ENCODE measurements at places on chromosomes 13 and 19.

DNA sequence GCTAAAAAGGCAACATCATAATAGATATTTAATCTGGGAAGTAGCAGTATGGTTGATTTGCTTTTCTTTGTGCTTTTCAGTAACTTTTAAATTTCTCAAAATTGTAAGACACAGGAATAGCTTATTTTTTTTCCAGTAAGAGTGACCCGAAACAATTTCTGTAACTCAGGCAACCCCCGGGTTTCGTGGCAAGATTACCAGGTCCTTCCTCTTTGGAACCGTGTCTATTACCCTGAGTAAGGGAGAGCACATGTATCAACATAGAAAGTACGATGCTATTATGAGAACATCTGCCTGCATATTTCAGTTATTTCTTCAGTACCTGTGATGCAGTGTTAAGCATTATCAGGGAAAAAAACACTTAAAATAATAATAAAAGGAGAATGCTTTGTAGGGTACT lies 64.1 kb downstream of the DOCK9 start:
- no peak for DNase-seq

GRCh38 chr19:51386882-51387520 lies 773 bp downstream of the LIM2 start:
- DNase-seq, result no peak

DNA sequence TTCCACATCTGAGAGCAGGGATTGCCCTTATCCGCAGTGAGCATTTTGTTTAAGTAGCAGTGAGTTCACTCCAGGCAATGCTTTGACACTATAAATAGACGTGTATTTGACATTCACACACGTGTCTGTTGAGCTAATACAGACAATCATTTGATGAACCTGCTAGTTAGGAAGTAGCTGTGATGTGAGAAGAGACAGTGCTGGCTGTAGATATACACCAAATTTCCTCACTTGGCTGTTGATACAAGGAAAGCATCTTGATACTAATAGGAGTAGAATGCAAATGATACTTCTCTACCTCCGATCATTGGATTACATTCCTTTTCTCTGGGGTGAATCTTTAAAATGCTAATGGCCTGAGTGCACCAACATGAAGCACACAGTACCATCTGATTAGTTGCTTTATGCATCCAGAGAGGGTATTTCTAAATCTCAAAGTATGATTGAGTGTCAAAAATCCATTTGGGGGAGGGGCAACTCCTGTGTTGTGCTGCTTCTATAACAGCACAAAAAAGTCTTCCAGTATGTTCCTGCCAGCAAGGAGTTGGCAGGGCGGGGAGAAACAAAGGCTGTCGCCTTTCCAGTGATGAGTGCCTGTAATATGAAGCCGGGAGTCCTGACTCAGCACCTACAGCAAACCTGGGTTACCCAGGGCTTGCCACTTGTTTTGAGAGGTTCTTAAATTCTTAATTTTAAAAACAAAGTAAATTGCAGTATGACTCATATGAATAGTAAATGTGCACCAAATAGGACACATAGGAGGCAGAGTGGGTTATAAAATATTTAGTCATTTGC lies 7.0 kb downstream of the CUL4A start:
- no peak for DNase-seq

DNA sequence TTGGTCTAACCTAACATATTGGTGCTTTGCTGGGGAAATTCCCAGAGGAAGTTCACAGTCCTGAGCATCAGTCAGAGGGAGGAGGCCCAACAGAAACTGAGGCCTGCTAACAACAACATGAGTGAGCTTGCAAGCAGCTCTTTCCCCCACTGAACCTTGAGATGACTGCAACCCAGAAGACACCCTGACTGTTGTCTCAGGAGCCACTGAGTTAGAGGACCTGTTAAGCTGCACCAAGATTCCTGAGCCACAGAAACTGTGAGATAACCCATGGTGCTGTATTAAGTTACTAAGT lies 193.2 kb upstream of the UBL3 start:
- no peak for DNase-seq

DNA sequence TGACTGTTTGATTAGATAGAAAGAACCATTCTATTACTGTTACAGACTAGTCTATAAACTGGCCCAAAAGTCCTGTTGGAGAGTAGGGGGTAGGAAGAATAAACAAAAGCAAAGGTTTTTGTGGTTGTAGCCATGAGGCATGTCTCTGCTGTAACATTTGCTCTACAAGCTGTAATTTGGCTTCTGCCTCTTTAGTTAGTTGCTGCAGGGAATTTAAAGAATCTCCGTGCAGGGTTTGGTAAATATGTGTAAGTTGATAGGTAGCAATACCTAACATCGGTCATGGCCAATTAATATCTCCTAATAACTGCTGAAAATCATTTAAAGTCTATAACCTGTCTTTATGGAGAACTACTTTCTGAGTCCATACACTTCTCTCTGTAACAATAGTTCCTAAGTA lies 13.0 kb downstream of the FPR3 start:
- no peak for DNase-seq

GRCh38 chr19:38862321-38863059 lies 12.7 kb upstream of the HNRNPL start:
- DNase-seq, result no peak

- DNase-seq, result no peak
Observed at GRCh38 chr19:33681081-33681680, 59.4 kb downstream of the CHST8 start.

- DNase-seq, result no peak
Observed at GRCh38 chr19:48433337-48433736, 12.4 kb upstream of the GRWD1 start.

- DNase-seq, result no peak
Observed at GRCh38 chr13:44904967-44905366, 84.3 kb downstream of the NUFIP1 start.

DNA sequence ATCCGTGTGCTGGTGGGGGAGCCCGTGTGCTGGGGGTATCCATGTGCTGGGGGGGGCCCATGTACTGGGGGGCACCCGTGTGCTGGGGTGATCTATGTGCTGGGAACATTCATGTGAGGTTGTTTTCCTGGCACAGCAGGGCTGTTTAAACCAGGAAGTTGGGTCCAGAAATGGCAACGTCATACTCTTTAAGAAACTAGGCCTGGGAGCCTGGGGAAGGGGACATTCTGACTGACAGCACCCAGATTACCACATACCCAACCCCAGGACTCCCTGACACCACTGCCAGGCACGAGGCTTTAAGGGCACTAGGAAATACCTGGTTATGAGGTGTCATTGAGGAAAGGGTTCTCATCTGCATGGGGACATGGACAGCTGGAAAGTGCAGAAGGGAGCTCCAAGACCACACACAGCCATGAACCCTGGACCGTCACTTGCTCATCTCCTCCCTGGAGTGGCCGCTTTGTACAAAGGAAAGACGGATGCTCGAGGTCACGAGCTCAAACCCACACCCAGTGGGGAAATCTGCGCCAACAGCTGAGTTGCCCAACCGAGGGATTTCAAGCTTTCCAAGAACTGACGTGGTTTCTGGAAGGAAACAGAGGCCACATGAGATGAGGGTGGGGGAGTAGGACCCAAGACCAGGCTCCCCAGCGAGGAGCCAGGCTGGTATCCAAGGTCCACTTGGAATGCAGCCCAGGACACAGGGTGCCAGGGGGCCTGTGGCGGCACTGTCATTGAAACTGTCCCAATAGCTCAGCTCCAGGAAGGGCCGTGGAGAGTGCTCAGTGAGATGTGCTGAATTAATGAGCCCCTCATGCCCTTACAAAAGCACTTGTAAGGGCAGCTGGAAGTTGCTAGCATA lies 40.9 kb downstream of the RAB20 start:
- no peak for DNase-seq

DNA sequence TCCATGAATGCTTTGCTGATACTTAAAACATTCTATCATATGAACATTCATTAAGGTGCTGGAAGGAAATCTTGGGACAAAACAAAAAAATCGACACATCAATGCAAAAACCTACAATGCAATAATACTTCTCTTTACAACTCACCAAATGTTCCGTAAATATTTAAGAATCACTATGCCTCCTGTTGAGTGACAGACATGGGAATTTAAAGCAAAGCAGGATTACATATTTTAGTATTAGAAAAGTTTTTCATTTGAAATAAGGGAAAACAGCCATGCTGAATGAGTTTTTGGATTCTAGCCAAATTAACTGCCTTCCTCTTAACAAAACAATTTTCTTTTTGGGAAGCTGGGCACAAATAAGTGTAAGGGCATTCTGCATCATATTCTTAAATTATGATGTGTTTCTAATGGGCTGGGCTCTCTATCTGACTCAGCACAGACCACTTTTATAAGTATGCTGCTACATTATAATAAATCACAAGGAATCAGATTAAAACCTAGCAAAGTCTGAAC lies 93.7 kb downstream of the RBM26 start:
- no peak for DNase-seq

DNA sequence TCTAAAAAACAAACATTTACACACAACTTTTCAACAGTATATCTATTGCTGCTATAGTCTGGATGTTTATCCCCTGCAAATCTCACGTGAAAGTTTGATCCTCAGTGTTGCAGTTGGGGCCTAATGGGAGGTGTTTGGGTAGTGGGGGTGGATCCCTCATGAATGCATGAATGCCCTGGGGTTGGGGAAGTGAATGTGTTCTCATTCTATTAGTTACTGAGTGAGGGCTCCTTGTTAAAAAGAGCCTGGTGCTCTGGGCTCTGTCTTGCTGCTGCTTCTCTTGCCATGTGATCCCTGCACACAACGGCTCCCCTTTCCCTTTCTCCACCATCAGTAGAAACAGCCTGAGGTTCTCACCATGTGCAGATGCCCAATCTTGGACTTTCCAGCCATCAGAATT lies 242.7 kb upstream of the HTR2A start:
- no peak for DNase-seq

DNA sequence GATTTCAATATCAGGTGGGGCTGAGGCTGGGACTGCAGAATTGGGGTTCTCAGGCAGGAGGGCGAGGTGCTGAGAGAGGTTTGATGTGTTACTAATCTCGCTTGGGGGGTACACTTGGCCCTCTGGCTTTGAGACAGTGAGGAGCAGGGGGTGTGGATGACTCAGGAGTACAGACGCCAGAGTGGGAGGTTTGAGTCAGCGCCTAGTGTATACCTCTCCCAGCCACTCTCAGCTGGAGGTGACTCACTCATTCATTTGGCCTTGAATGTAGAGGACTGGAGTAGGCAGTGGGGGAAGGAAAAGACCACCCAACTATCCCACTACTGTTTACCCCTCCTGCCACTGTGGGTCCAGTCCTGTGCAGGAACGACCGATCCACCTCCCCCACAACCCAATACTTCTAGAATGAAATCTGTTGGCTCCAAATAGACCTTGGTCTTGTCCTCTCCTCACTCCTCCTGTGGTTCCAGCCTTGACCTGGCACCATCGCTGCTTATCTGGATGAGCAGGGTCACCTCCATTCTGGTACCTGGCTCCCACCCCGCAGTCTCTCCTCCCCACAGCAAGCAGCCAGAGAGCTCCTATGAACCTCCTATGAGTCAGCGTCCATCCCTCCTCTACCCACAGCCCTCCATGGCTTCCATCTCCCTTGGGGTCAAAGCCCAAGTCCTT lies 20.1 kb upstream of the ZNRF4 start:
- DNase-seq, result no peak

- no peak for DNase-seq
Observed at GRCh38 chr13:60282186-60282585, 114.8 kb upstream of the TDRD3 start.

GRCh38 chr19:53795019-53795418 lies 29.1 kb downstream of the NLRP12 start:
- no peak for DNase-seq

DNA sequence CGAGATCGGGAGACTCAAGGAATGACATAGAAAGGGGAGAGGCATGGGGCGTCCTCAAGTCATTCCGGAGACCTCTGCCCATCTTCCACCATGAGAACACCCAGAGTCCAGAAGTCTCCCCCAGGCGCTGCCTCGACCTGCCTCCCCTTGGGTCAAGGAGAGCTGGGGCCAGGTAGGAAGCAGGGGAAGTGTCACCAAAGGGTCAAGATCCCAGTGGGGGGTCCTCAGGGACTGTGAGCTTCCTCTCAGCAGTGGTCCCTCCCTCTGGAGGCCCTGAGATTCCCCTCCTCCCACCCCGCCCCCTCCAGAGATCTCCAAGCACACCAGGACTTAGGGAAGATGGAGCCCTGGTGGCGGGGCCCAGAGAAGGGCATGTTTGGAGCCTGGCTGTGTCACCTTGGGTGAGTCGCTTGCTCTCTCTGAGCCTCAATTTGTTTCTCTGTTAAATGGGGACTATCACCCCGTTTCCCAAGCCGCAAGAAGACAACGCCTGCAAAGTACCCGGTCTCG lies 919 bp downstream of the DACT3 start:
- no peak for DNase-seq

- DNase-seq, result no peak
Observed at GRCh38 chr19:8578642-8579265, 1.5 kb upstream of the MYO1F start.

DNA sequence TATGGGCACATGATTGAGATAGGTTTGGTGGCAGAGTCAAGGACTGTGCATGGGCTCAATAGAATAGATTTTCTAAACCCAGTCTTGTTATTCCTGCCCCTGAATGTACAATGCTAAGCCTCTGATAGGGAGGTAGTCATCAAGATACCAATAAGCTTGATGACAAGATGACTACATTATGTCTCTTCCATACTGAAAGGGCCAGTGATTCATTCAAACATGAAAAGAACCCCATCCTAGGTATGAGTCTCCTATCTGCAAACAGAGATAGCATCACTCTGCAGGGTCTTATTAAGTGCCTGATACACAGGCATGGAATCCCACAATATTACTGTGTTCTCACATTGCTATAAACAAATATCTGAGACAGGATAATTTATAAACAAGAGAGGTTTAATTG lies 40.3 kb upstream of the UFM1 start:
- no peak for DNase-seq

- DNase-seq, result peak; percentile 2
Observed at GRCh38 chr13:25085125-25085742, 10.7 kb upstream of the PABPC3 start.

- no peak for DNase-seq
Observed at GRCh38 chr19:15587663-15588062, 27.4 kb upstream of the CYP4F8 start.

DNA sequence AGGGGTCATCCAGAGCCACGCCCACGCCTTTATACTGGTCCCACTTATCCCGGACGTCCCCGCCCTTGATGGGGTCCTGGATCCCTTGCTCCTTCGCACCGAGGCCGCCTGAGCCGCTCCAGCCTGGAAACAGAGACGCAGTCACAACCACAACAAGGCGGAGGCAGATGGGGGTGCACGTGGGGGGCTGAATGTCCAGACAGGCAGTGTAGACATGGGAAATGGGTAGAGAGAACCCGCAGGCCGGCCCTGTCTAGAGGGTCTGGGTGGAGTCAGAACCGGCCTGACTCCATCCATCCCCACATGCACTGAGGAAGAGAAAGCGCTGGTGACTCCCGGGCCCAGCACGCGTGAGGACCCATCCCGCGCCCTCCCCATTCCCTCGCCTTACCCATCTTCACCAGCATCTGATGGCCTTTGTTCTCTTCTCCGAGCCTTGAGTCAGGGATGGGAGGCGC lies 23.0 kb downstream of the CHERP start:
- DNase-seq, result no peak

DNA sequence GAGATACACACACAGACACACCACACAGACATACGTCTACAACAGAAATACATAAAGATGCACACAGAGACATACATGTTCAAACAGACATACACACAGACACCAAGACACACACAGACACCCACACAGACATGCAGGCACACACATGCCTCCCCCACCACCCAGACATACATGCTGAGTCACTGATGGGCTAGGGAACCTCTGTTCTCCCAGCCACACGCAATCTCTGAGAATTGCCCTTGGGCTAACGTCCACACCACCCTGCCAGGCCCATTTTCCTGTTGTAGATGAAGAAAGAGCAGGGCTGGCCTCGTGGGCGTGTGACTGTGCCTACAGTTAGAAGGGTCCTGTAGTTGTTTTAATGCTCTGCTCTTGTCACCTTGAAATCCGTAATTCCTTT lies 261.9 kb downstream of the KCNRG start:
- DNase-seq, result no peak
